ENCODE measurements at places on chromosomes 12 and 14. TPM values are rescaled to one million over a fixed set of nuclear protein-coding genes. Genes with fewer than 3 reads are reported as not detected.

TPPP2 gene
- not detected for total RNA-seq

CLEC2D gene
- total RNA-seq = 0.65 TPM

KCNJ8 gene
- 0.31 TPM for total RNA-seq

KIF5A gene
- 0.19 TPM for total RNA-seq

PXMP2 gene
- total RNA-seq = 33.0 TPM

POMT2 gene
- total RNA-seq = 30.6 TPM

ASCL4 gene
- total RNA-seq = not detected

NELL2 gene
- total RNA-seq = 0.06 TPM

TTC8 gene
- 41.0 TPM for total RNA-seq

CIPC gene
- 7.6 TPM for total RNA-seq

SLC17A8 gene
- total RNA-seq = not detected

TMEM30B gene
- total RNA-seq = 0.29 TPM

PLEKHG7 gene
- total RNA-seq = not detected

HOXC4 gene
- 1.9 TPM for total RNA-seq

DNAH10 gene
- total RNA-seq = 0.29 TPM

CISTR gene
- not detected for total RNA-seq

ACACB gene
- 12.5 TPM for total RNA-seq

LMNTD1 gene
- total RNA-seq = not detected

AICDA gene
- 0.13 TPM for total RNA-seq

ABHD12B gene
- not detected for total RNA-seq

RPL10L gene
- total RNA-seq = not detected

ANO4 gene
- 0.14 TPM for total RNA-seq

MYF6 gene
- not detected for total RNA-seq

EFS gene
- not detected for total RNA-seq

TAS2R42 gene
- total RNA-seq = not detected

CELA1 gene
- not detected for total RNA-seq

PTMS gene
- total RNA-seq = 907 TPM
